GM23338 (cell line): ENCODE measurements at places on chromosomes 1 and 21.

GRCh38 chr1:246801241-246802020 lies 77.2 kb downstream of the SCCPDH start:
- no peak overlapping the region for H3K27ac ChIP-seq
- H3K4me1 ChIP-seq: no peaks in the 10 kb centered on the region
- no peaks in the 10 kb centered on the region for H3K36me3 ChIP-seq
- no peak for DNase-seq
- no peak overlapping the region for H3K4me3 ChIP-seq
- H3K27me3 ChIP-seq: no peaks in the 10 kb centered on the region

GRCh38 chr1:76770979-76771378 lies 96.3 kb upstream of the ST6GALNAC5 start:
- H3K4me1 ChIP-seq: peaks cover 6% of the 10 kb centered on the region; the same call in 1 of the 2 replicates
- H3K27me3 ChIP-seq: no peaks in the 10 kb centered on the region
- H3K4me3 ChIP-seq: no peak overlapping the region
- H3K27ac ChIP-seq: no peak overlapping the region

- DNase-seq: no peak
- no peaks in the 10 kb centered on the region for H3K36me3 ChIP-seq
- H3K4me3 ChIP-seq: no peak overlapping the region
- H3K4me1 ChIP-seq: peaks cover 21% of the 10 kb centered on the region
- H3K27me3 ChIP-seq: no peaks in the 10 kb centered on the region
Observed at GRCh38 chr1:219824338-219824737, 104.0 kb downstream of the SLC30A10 start.

DNA sequence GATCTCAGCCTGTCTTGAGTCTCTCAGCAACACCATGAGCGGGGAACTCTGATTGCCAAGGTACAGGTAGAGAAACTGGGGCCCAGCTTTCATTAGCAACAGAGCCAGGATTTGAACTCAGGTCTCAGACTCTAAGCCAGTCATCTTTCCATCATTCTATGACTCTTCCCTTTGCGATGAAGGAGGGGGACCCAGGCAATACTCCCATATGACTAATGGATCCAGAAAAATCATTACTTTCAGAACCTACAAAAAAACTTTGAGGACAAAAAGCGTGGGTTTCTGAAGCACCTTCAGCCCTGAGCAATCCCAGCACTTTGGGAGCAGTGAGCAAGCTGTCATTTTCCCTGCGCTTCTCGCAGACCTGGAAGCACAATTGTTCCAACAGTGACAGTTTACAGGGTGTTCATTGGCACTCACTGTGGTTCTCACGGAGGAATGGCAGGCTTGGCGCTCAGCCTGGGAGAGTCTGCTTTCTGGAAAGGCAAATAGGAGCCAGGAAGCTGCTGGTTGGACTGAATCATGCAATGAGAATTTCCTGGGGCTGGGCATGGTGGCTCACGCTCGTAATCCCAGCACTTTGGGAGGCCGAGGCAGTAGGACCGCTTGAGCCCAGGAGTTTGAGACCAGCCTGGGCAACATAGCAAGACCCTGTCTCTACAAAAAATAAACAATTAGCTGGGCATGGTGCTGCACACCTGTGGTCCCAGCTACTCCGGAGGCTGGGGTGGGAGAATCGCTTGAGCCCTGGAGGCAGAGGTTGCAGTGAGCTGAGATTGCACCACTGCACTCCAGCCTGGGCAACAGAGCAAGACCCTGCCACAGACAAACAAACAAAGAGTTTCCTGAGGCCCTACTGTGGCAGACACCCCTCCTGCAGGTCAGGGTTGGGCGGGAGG lies 40.1 kb downstream of the SLC2A7 start:
- no peaks in the 10 kb centered on the region for H3K36me3 ChIP-seq
- no peak overlapping the region for H3K27ac ChIP-seq
- H3K27me3 ChIP-seq: no peaks in the 10 kb centered on the region
- H3K4me3 ChIP-seq: no peak overlapping the region
- no peak for DNase-seq

DNA sequence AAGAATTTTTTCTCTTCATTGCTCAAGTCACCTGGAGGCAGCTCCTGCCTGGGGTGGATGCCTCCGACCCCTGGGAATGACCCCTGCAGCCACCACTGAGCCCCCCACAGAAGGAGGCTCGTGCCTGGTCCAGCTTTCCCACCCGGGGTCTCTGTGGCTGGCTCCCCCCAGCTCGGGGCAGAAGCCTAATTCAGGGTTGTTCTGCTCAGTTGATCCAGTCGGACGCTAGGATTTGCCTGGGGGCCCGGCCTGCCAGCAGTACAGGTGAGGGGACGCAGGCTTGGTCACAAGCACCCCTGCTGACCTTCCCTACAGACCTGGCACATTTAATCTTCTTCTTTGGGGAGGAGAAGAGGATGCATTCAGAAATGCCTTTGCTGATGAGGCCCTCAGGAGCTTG lies 53.6 kb upstream of the POFUT2 start:
- H3K4me1 ChIP-seq: no peaks in the 10 kb centered on the region
- no peaks in the 10 kb centered on the region for H3K27me3 ChIP-seq
- no peak overlapping the region for H3K4me3 ChIP-seq
- H3K36me3 ChIP-seq: no peaks in the 10 kb centered on the region
- no peak for DNase-seq

- H3K27me3 ChIP-seq: no peaks in the 10 kb centered on the region
- H3K36me3 ChIP-seq: peaks cover 4% of the 10 kb centered on the region; the same call in 1 of the 2 replicates
- no peak for DNase-seq
Observed at GRCh38 chr21:25967901-25968438, 202.6 kb downstream of the APP start.

DNA sequence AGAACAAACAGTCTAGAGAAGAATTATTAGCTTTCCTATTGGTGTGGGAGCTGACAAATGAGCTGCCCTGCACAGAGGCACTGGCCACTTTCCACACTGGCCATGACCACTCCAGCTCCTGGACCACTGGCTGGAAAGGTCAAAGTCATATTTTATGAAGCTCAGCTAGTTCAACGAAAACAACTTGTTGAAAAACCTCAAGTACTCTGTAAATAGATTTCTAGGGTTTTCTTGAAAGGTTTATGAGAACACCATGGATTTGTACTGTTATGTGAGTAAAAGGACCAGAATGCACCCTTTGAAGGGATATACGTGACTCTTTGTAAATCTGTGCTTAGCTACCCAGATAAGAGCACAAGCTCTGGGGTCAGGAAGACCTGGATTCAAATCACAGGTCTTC lies 54.5 kb upstream of the FGGY start:
- H3K36me3 ChIP-seq: no peaks in the 10 kb centered on the region
- H3K27ac ChIP-seq: no peak overlapping the region
- no peak overlapping the region for H3K4me3 ChIP-seq

DNA sequence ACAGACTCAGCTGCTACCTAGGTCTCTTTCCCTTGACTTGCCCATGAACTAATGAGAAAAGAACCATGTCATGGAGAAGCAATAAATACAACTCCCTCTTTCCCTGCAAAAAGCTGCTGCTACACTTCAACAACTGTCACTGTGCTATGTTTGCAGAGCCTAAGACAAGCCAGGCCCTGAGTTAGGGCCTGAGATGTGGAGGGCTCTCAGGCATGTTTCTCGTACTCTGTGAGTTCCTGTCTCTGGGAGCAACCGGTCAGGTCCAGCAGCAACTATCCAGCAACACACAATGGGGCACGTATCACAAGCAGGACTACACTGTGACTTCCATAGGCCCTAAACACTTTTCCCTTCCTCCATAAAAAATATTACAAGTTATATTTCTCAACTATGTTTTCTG lies 91.7 kb downstream of the JAK1 start:
- no peak for DNase-seq
- no peak overlapping the region for H3K4me3 ChIP-seq
- no peaks in the 10 kb centered on the region for H3K36me3 ChIP-seq
- no peak overlapping the region for H3K27ac ChIP-seq
- H3K27me3 ChIP-seq: no peaks in the 10 kb centered on the region

DNA sequence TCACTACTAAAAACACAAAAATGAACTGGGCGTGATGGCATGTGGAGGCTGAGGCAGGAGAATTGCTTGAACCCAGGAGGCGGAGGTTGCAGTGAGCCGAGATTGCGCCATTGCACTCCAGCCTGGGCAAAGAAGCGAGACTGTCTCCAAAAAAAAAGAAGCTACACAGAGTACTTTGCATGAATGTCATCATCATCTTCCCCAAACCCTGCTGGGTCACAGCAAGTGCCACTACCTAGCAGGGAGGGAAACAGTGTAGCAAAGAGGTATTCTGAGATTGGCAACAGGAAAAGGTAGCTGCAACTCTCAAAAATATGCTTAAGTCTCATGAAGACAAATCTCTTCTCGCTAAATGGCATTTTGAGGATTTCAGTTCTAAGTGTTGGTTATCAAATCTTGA lies 12.8 kb downstream of the NDC1 start:
- H3K27ac ChIP-seq: no peak overlapping the region
- no peaks in the 10 kb centered on the region for H3K4me1 ChIP-seq
- no peak for DNase-seq
- peaks cover 41% of the 10 kb centered on the region for H3K36me3 ChIP-seq
- H3K4me3 ChIP-seq: no peak overlapping the region

- no peaks in the 10 kb centered on the region for H3K27me3 ChIP-seq
- peak; percentile 27 for DNase-seq
- H3K36me3 ChIP-seq: no peaks in the 10 kb centered on the region
Observed at GRCh38 chr1:25026730-25027450, 96.8 kb upstream of the RUNX3 start.

DNA sequence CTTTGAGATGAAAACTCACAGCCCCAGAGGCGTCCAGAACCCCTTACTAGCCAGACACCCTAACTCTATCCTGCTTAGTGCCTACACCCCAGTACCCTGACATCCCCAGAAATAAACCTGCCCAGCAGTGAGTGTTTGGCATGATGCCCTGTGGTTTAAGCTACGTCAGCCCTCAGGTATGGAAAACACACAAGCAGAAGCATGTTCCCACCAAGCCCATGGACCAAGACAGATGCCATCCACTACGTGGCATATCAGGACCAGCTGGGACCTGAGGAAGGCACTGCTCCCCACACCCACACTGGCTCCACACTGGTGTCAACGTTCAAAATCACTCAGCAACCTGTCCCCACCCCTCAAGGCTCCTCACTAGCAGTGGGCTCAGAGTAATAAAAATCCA lies 116.4 kb downstream of the SYT2 start:
- DNase-seq: no peak
- H3K4me3 ChIP-seq: no peak overlapping the region
- no peaks in the 10 kb centered on the region for H3K36me3 ChIP-seq

GRCh38 chr1:182217071-182217470 lies 155.6 kb upstream of the ZNF648 start:
- no peaks in the 10 kb centered on the region for H3K27me3 ChIP-seq
- DNase-seq: no peak
- H3K4me3 ChIP-seq: no peak overlapping the region

DNA sequence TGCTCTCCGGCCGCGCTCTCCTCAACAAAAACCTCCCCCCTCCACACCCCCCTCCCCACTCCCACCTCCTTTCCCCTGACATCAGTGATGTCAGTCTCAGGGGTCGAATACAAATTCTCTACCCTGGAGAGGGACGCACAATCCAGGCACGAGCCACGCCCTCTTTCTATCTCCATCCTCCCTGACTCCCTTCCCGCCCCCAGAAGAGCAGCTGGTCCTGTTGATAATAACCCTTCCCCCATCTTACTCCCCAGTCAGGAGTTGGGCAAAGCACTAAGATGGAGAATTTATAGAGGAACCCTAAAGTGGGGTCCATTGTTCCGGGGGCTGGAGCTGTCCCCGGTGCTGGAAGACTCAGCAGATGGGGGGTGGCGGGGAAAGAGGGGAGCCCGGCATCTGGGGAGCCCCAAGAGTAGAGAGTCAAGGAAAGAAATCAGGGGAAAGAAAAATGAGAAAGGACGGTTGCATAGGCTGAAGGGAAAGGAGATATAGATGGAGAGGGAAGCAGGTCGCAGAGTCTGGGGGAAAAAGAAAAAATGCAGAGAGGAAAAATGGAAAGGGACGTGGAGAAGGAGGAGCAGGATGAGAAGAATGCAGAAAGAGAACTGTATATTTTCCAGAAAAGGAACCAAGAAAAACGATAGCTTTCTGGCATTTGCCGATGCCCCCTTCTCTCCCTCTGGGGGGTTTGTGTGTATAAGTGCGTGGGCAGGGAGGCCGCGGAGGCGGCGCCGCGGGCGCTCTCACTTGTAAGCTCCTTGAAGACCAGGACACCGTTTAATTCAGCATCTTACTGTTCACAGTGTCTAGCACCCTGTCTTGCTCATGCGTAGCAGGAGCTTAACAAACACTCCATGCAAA lies at the start of gene CELF3:
Gene CELF3 (minus strand): TSS at position 33 of the 861 bp plus-strand sequence. CDS start 783 bp downstream, outside the sequence.
- peak; percentile 86 for DNase-seq
- H3K4me3 ChIP-seq: peak within 1 kb of the TSS; percentile 64
- H3K4me1 ChIP-seq: peaks cover 27% of the 10 kb centered on the region
- H3K27ac ChIP-seq: peak within 1 kb of the TSS; percentile 94
- H3K36me3 ChIP-seq: no peaks in the 10 kb centered on the region
- H3K27me3 ChIP-seq: peaks cover 45% of the 10 kb centered on the region

- H3K4me1 ChIP-seq: peaks cover 4% of the 10 kb centered on the region; the same call in 1 of the 2 replicates
- peaks cover 15% of the 10 kb centered on the region for H3K27me3 ChIP-seq
- no peak overlapping the region for H3K27ac ChIP-seq
Observed at GRCh38 chr1:47184090-47184821, 5.6 kb downstream of the PDZK1IP1 start.

DNA sequence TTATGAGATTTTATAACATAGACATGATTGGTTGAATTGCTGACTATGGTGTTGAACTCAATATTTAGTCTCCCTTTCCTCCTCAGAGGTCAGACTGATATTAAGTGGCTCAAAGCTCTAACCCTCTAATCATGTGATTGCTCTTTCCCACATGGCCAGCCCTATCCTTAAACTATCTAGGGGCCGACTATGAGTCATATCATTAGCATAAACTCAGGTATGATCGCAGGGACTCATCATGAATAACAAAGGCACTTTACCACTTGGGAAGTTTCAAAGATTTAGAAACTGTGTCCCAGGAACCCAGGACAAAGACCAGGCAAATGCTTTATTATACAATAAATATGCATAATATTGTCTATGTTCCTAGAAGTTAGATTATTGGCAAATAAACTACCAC lies 894.6 kb upstream of the NEGR1 start:
- H3K4me1 ChIP-seq: no peaks in the 10 kb centered on the region
- H3K4me3 ChIP-seq: no peak overlapping the region
- H3K36me3 ChIP-seq: no peaks in the 10 kb centered on the region; the same call in 1 of the 2 replicates
- H3K27me3 ChIP-seq: no peaks in the 10 kb centered on the region

GRCh38 chr1:109531380-109531779 lies 8.3 kb upstream of the GPR61 start:
- no peak overlapping the region for H3K27ac ChIP-seq
- H3K4me3 ChIP-seq: no peak overlapping the region
- H3K27me3 ChIP-seq: no peaks in the 10 kb centered on the region
- no peak for DNase-seq

GRCh38 chr1:222064388-222065211 lies 322.7 kb upstream of the DUSP10 start:
- no peaks in the 10 kb centered on the region for H3K27me3 ChIP-seq
- H3K36me3 ChIP-seq: no peaks in the 10 kb centered on the region
- H3K4me3 ChIP-seq: no peak overlapping the region
